ENCODE measurements at places on chromosomes 1 and 21. TPM values are rescaled to one million over a fixed set of nuclear protein-coding genes. Genes with fewer than 3 reads are reported as not detected.

DNA sequence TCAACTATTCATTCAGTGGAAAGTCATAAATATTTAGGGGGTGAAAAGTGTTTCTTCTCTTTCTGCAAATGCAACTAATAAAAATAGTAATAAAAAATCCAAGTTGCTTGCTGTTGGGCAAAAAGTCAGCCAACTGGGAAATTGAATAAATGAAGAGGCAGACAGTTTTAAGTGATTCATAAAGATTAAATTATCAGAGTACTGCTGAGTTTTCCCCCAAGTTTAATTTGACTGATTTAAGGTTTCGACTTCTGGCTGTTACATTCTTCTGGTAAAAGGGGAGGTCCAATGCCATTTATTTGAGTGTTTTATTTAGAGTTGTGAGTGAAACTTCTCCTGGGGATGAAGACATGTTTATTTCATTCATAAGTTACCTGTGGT, 125.5 kb downstream of the NTPCR start:
- no peak overlapping the region for H3K4me3 ChIP-seq
- H3K4me1 ChIP-seq = peaks cover 12% of the 10 kb centered on the region
- no peak overlapping the region for H3K27ac ChIP-seq
- H3K36me3 ChIP-seq = peaks cover 2% of the 10 kb centered on the region

- DNase-seq = no peak
- peaks cover 28% of the 10 kb centered on the region for H3K27me3 ChIP-seq
- no peak overlapping the region for H3K4me3 ChIP-seq
- no peaks in the 10 kb centered on the region for H3K36me3 ChIP-seq
Observed at GRCh38 chr1:110240476-110241210, 30.5 kb downstream of the KCNC4 start.

Gene CDCP2
- not detected for total RNA-seq

Gene CDC14A
- total RNA-seq = 3.9 TPM

Gene CELA3A
- not detected for total RNA-seq

Gene KISS1
- total RNA-seq = not detected

Data from osteocyte (in vitro differentiated cells).